Activated T-helper 2 cell treated with anti-CD3 and anti-CD28 coated beads, Interferon-gamma antibody, Interleukin-2, Interleukin-4, amounts not matched to agents 10 μg/mL and 5 μg/mL and 100 μg/mL, durations not matched to agents 14 hours and 24 hours and 36 hours (primary cell): ENCODE measurements at places on chromosomes 5 and 9. TPM values are rescaled to one million over a fixed set of nuclear protein-coding genes. Genes with fewer than 3 reads are reported as not detected.

CCNO gene
- total RNA-seq: 0.27 TPM in 1 of 2 replicates, not detected in the other

DNA sequence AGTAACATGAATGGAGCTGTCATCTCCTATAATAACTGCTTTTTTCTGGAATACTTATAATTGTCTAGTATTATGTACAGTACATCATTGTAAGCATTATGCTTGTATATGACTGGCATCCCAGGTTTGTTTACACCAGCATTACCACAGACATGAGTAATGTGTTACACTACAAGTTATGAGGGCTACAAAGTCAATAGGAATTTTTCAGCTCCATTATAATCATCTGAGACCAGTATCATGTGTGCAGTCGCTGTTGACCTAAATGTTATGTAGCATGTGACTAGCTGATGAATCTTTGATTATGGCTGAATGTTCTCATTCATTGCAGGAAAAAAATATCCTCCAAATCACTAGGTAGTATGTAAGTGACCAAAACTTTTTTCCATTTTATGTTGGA, 2.2 kb downstream of the ZCCHC9 start:
- no peak for DNase-seq

- no peak for DNase-seq
Measured at GRCh38 chr5:59704936-59705335, 188.6 kb downstream of the PDE4D start.

SLC25A2 gene
- 0.16 TPM in 1 of 2 replicates, not detected in the other for total RNA-seq

IFNA13 gene
- not detected in 2 replicates for total RNA-seq

DNA sequence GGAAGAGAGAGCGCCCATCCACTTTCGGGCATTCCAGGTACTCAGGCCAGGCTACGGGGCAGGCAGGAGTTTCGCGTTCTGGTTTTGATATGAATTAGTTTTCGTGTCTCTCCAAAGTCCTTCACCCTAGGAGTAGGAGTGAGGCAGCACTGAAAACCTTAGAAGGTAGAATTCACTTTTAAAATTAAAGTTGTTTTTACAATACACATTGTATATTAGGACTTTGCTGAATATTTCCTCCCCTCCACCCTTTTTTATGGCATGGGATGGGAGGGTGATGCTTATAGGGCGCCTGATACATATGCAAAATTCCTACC, 747 bp downstream of the ITGA1 start:
- no peak for DNase-seq

DNA sequence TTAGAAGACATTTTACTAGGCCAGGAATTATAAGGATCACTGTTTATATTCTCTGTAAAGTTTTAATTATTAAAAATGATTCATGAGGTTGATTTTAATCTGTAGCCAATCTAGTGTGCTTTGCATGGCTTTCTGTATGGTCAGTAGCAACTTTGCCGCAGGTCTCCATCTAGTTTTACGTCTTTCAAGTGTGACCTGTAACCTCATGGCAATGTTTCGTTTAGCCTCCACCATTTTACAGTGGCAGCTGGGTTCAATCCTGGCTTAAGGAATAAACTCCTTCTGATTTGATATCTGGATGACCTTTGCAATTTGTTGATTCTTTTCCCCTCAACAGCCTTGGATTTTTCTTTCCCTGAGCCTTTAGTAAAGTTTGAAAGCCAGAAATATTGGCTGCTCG, 434.5 kb upstream of the CDH9 start:
- no peak for DNase-seq

GRCh38 chr5:156556666-156557406, 229.9 kb downstream of the SGCD start:
- DNase-seq: no peak

DNA sequence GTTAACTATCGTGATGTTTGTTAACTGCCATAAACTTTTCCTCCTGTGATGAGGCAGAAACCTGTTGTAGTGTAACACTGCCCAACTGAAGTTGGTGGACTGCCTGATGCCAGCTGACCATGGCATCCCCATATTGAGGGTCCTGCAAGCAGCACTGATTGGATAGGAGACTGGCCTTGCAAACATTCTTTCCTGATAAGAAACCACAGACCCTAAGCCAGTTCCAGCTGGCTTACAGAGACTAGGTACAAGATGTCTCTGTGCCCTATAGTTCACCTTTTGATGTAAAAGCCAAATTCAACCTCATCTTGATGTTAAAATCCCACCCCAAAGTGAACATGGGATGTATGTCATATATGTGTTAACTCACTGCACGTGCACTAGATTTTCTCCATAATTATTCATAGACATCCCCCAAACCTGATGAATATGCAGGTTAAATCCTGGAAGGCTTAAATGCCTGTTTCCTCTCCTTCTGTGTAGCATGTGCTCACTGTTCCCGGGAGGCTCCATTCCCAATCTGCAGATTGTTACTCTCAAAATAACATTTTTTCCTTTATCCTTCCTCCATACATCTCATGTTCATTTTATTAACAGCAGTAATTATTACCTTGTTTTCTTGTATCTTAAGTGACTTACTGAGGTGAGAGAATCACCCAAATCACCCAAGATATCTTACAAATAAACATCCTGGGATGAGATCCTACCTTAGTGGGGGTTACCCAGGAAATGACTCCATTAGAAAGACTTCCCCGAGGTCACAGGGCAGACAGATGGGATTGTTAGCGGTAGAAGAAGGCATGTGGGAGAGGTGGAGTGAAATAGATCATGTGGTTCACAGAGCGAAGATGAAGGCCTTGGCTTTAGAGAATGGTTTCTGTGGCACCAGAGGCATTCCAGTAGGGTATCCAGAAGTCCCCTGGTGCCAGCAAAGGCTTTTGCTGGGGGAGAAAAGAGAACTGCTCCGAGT, 566.7 kb downstream of the CCDC171 start:
- DNase-seq: no peak

- DNase-seq: no peak
Measured at GRCh38 chr9:101995231-101995630, 256.8 kb upstream of the GRIN3A start.

DNA sequence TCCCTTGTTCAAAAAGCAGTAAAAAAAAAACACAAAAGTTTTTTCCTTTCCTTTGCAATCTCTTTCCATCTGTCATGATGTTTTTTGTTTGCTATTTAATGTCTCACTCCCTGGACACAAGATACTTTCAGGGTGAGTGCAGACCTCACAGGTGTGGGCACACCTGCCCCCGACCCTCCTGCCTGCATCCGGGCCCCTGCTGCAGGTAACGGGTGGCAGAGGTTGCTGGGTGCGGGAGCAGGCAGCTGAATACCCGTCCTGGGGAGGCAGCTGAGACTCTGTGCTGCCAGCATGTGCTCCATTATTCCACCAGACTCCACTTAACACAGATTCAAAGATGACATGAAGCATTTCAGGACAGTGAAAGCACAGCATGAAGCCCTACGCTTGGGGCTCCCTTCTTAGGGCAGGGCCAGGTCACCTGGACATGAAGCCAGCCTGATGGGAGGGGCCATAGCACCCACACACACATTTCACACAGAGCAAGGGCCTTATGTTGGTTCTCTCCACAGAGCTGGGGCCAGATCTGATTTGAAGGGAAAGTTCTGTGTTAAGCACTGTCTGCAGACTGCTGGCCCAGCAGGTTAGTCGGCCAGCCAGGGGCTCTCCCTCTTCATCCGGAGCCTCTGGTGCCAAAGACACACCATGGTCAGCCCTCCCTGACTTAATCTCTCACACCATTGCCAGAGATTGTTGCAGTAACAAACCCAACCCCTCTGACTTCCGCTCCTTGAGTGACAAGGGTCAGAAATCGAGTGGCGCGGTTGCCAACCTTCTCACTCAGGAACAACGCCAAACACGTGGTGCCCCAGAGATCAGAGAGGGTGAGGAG, 13.0 kb downstream of the NEK6 start:
- DNase-seq: no peak

DNA sequence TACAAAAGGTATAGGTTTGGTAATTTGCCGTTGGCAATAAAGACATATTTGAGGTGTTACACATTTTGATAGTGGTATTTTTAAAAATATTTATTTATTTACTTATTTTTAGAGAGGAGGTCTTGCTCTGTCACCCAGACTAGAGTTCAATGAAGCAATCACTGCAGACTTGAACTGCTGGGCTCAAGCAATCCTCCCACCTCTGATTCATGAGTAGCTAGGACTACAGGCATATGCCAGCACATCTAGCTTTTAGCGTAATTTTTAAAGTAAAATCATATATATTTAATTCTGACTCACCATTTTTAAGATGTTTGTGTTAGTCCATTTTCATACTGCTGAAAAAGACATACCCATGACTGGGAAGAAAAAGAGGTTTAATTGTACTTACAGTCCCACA, 1974.3 kb downstream of the EFNA5 start:
- no peak for DNase-seq

DNA sequence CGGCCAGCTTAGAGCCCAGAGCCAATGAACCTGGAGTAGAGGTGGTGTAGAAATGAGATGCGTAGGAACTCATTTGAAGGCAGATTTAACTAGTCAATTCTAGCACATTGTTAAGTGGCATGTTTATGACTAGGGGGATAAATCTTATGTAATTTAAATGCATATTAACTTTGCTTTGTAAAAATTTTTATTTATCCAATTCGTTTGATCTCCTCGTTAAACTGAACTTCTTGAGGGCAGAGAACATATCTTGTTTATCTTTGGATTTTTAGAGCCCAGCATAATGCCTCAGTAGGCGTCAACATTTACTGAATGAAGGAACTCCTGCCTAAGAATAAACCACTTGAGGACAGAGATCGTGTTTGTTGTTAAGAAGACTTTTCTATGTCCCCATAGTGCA, 41.1 kb upstream of the ACOT12 start:
- DNase-seq: no peak

- DNase-seq: no peak
Measured at GRCh38 chr5:116296335-116297072, 211.7 kb downstream of the COMMD10 start.

CTXN3 gene
- not detected in 2 replicates for total RNA-seq

PIGO gene
- 33.0 and 37.8 TPM in 2 replicates for total RNA-seq

TTC39B gene
- total RNA-seq: 8.9 and 10.5 TPM in 2 replicates

RFK gene
- 14.9 and 17.1 TPM in 2 replicates for total RNA-seq

GRCh38 chr9:130186839-130187522, 14.8 kb downstream of the NCS1 start:
- DNase-seq: no peak

ZBTB6 gene
- 10.1 and 10.9 TPM in 2 replicates for total RNA-seq

- DNase-seq: peak; percentile 90
Measured at GRCh38 chr9:33167084-33167971, at the start of gene B4GALT1. Gene B4GALT1 (minus strand): TSS chr9:33167336. CDS start chr9:33167169, 167 bp downstream.

INSYN2B gene
- not detected in 2 replicates for total RNA-seq

GRCh38 chr9:92232190-92232589, 61.3 kb downstream of the IARS1 start:
- no peak for DNase-seq
